ENCODE measurements at places on chromosomes 6 and 20. TPM values are rescaled to one million over a fixed set of nuclear protein-coding genes. Genes with fewer than 3 reads are reported as not detected.
A peak's percentile ranks its signal among the peaks of the same experiment; 100 is the strongest.

GRCh38 chr20:15708984-15709598, 864.2 kb downstream of the KIF16B start:
- peak; percentile 24 for DNase-seq

- DNase-seq = no peak
These were observed 21.3 kb downstream of the FOXO3 start for GRCh38 chr6:108581932-108582475.

GRCh38 chr20:51749674-51750036, 18.5 kb downstream of the ATP9A start:
- no peak for DNase-seq

- no peak for DNase-seq
These were observed 183.3 kb downstream of the NKAIN2 start for GRCh38 chr6:123986938-123987337.

DNA sequence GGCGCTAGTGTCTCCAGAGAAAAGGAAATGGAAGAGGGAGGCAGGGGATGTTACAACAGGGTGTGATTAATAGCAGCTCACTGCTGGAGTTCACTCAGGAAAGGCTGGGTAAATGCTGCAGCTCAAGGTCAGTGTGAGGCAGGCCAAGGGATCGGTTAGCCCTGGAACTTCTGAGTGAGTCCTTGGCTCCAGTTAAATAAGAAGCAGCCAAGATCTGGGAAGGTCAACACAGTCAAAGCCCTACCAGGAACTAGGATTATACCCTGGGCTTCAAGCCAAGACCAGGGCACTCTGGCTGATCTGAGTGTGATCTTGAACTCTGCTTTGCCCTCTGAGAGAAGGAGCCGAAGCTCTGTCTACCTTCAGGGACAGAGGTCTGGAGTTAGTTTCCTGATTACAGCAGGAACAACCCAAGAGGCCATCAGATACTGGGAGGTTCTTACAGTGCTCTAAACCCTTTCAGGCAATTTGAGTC, 44.3 kb downstream of the TPD52L1 start:
- DNase-seq = peak; percentile 67

GRCh38 chr6:91142154-91142553, 555.3 kb upstream of the MAP3K7 start:
- DNase-seq = no peak

DNA sequence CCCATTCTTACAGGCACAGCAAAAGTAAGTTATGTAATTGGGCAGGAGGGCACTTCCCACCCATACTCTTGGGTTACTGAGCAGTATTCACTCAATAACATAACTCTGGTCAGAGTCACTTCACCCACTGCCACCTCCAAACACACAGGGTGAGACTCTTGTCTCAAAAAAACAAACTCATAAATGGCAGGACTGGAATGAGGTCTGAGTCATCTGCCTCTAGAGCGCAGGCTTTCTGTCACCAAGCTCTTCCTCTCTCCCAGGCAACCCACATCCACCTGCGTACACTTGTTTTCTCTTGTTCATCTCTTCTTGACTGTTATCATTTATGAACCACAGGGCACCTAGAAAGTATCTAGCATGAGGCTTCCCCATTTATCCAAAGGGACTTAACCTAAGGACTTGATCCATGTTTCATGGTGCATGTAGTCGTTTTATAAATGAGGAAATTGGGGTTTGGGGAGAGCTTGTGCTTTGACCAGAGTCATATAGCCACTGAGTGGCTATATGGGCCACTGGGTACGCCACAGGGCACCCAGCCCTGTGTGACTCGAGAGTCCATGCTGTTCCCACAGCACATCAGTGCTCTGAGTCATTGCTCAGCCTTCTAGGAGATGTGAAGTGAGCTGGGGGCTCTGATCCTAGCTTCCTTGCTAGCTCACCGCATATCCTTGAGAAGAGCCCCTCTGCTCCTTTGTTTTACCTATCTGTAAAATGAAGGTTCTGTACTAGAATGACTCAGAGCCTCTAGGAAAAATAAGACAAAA, 22.4 kb downstream of the C20orf173 start:
- no peak for DNase-seq

GRCh38 chr6:165704045-165704748, 41.2 kb upstream of the PDE10A start:
- no peak for DNase-seq

DNA sequence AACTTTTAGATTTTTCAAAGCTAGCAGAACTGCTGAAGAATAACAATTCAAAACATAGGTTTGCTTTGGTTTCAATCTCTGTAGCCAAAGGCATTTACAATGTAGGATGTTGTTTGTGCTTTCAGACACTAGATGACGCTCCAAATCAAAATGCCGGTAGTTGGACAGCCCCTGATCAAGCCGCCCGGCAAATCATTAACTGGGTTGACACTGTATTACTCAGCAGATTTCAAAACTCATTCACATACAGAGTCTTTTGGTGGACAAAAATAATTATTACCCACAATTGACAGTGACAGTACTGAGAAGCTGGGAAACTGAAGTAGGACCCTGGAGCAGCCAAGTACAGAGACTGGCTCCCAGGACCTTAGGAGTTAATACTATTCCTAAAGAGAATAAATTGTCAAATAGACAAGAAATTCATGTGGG, 21.3 kb upstream of the HFE start:
- peak; percentile 47 for DNase-seq

DNA sequence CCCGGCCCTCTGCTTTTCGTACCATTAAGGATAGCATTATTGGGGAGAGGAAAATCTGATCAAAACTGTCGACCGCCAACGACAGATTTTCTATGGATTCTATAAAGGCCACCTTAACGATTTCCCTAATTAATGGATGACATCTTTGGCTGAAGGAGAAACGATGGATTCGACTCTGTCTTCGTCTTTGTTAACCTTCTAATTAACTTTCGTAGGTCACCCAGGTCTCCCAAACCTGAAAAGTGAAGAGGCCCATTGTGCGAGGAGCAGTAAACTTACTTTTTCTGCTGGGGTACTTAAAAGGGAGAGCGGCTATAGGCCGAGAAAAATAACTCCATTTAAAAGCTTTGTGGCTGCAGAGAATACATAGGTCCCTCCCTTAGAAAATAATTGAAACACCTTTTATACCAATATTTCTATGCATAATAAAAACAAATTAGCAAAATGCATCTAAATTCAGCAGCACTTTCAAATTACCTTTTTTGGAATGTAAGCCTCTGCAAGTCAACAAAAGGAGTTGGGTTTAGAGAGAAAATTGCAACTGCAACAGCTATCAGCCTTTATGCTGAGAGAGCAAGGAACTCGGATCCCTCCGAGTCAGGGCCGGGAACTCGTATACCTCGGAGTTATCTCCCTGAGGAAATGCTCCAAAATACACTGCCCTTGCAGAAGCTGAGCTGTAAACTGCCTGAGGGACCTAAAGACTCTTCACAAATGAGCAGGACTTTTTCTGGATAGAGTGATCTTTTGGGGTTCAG, 31.4 kb upstream of the NR2E1 start:
- no peak for DNase-seq

DNA sequence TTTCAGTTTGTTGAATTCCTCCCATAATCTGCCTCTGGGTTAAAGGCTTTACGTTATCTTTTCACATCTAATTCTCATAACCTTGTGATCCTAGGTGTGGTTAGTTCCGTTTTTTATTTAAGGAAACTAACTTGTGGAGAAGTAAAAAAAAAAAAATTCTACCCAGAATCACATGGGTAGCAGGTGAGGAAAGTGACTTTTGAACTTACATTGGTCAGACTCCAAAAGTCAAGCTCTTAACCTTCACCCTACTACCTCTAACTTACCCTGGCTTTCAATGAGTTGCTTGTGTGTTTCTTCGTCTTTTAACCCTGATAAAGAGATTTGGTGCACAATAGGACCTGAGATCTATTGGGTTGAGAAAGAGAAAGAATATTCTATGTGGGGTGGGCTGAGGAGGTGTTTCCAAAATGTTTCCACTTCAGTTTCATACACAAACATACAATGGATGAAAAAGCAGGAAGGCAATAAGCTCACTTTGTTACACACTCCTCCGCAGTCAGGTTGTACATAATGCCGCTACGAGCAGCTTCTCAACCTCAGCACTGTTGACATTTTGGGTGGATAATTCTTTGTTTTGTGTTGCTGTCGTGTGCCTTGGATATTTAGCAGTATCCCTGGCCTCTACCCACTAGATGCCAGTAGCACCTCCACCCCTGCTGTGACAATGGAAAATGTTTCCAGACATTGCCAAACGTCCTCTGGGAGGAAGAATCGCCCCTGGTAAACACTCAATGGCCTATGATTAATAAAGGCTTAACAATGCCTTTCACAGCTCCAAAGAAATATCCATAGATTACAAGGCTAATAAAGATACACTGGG, 193.0 kb upstream of the ZNF217 start:
- no peak for DNase-seq

GRCh38 chr6:77474286-77474956, 11.1 kb upstream of the HTR1B start:
- DNase-seq = no peak

DNA sequence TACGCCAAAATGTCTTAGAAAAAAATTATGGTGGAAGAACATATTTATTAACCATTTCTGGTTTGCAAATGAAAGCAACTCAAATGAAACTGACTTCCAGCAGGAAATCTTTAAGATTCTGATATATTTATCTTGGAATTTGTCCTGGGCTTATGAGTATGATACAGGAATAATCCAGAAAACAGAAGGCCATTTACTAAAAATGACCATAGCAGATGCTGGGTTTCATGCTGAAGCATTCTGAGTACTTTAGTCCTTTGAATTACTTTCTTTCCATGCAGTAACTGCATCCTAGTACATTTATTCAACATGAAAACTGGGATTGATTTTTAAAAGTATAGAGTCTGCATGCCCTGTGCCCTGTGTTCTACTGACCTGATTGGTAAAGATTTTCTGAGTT, 172.4 kb downstream of the CLVS2 start:
- no peak for DNase-seq

DNA sequence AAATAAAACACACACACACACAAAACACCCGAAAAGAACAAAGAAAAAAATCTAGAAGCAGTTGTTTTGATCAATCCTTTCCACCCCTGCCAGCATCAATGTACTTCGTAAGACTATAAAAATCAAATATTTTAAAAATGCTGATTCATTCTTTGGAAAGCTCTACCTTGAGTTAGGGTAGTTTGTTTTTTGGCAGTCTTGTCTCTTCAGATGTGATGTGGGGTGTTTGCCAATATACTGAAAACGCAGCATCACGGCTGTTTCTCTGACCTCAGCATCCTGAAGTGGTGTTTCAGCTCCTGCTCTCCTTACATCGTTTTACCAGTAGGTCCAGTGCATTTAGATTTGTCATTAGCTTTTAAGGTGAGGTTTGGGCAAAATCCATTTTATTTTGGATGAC, 526.0 kb downstream of the UTRN start:
- DNase-seq = no peak

DNA sequence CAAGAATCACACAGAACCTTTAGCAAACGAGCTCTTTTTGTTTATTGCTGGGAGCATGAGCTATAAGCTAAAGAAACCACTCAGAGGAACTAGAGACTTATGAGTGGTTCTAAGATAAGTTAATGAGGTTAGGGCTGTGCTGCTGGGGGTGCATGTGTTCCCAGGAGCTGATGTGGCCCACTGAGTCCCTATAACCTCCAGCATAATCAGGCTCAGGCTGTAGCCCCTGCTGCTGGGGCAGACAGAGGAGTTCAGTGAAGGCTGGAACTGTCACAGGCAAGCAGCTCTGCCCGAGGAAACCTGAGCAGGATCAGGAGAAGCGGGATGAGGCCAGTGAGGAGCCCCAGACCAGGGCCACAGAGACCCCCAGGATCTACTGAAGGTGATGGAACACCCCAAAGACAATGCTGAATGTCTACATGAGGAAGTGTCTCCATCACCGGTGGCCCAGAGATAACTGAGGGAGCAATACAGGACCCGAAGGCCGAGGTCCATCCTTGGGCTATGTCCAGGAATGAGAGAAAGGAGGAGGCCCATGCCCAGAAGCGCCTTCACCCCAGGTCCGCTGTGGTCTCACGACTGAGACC, 17.3 kb downstream of the TUBB2B start:
- DNase-seq = no peak

GRCh38 chr6:35601331-35602132, 87.2 kb downstream of the FKBP5 start:
- peak; percentile 61 for DNase-seq

GRCh38 chr6:11174242-11174611, 58.2 kb downstream of the NEDD9 start:
- DNase-seq = no peak

- DNase-seq = no peak
These were observed 215.1 kb downstream of the PRL start for GRCh38 chr6:22081709-22082108.

GRCh38 chr6:137874204-137875057, 7.4 kb downstream of the TNFAIP3 start:
- DNase-seq = no peak

- DNase-seq = peak; percentile 39
These were observed at the start of gene SCUBE3 for GRCh38 chr6:35213824-35214756. Gene SCUBE3 (plus strand): TSS chr6:35213956. CDS start chr6:35214419, 463 bp downstream.

DNA sequence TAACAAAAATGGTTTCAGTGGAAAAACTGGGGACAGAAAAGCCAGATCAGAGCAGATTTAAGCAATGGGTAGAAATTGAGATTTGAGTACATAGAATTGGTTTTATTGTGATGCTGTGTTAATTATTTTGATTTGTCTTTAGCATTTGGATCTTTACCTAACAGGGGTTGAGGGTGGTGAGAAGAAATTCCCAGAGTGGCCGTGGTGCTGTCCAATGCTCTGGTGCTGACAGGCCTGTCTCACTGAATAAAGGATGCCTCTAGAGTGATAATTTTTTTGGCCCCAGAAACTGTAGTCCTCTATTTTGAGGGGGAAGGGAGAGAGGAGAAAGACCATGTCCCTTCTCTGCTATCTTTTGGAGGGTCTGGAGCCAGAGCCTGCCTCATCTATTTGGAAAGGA, 79.1 kb downstream of the LYRM2 start:
- DNase-seq = no peak

- no peak for DNase-seq
These were observed 48.9 kb downstream of the ELOVL2 start for GRCh38 chr6:10995114-10995707.

GRCh38 chr6:145454006-145454405, 281.3 kb downstream of the EPM2A start:
- no peak for DNase-seq

DNA sequence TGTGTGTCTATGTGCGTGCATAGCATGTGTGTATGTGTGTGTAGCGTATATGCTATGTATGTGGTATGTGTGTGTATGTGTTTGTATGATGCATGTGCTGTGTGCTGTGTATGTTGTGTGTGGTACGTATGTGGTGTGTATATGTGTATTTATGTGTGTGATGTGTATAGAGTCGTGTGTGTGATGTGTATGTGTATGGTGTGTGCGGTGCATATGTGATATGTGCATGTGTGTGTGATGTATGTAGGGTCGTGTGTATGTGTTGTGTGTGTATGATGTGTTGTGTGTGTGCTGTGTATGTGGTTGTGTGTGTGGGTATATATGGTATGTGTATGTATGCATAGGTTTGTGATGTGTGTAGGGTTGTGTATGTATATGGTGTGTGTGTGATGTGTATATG, 46.6 kb upstream of the TMEM170B start:
- no peak for DNase-seq

The SLC17A2 gene
- total RNA-seq = not detected

The FAM83D gene
- 1.00 TPM for total RNA-seq

The C6orf52 gene
- not detected for total RNA-seq

The CCR6 gene
- total RNA-seq = not detected

The RRP36 gene
- 36.5 TPM for total RNA-seq

The NUDT3 gene
- 68.4 TPM for total RNA-seq

The SDC4 gene
- total RNA-seq = 98.0 TPM

The HEY2 gene
- total RNA-seq = 36.0 TPM

The KIAA0408 gene
- total RNA-seq = 1.3 TPM

The MLIP gene
- total RNA-seq = 332 TPM

The ZFP57 gene
- total RNA-seq = not detected

The ETV7 gene
- not detected for total RNA-seq

The SENP6 gene
- 49.9 TPM for total RNA-seq

The ADGB gene
- not detected for total RNA-seq

All from heart left ventricle (tissue), 16 donors.